Activated gamma-delta T cell treated with anti-CD3 and anti-CD28 coated beads, Interleukin-2, amount 50 U/mL, for 16 hours (primary cell): ENCODE measurements at places on chromosomes 2 and 18.
A peak's percentile ranks its signal among the peaks of the same experiment; 100 is the strongest.

DNA sequence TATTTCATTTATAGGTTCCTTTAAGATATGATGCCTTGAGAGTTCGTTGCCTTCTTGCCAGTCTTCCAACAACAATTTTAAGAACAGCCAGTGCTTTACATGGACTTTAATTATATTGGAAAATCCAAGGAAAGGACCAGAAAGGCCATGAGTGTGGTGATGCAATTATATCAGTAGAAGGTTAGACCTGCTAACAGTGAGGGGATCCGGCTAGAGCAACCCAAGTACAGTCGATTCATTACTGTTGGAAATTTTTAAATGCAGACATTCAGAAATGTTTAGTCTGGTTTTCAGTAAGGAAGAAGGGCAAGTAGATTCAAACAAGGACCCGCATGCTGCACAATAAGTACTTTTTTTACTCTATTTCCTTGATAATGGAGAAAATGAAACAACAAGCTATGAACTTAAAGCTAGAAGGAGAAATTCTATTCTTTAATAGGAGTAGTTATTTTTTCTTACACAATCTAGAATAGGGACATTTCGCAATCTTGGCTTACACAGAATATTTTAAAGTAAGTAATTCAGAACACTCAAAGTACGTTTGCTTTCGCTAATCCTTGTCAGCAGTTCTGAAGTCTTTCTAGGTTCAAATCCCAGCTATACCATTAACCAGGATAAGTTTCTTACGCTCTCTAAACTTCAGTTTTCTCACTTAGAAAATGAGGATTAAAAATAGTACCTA lies 405.5 kb downstream of the MEIS1 start:
- DNase-seq, result no peak

DNA sequence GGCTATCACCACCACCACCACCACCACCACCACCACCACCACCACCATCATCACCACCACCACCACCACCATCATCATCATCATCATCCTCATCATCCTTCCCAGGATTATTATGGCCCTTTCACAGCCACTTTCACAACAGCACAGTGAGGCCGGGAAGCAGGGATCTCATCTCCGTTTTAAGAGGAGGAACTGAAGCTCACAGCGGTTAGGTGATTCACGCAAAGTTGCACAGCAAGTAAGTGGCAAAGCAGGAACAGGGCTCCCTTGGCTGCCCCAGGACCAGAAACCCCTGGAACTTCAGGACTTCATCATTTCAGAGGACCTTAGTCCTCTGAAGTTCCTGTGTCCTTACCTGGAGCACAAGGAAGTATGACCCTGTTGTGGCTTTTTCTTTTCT lies 26.8 kb downstream of the MRPL35 start:
- no peak for DNase-seq

GRCh38 chr2:134275058-134275862 lies 21.4 kb downstream of the MGAT5 start:
- no peak for DNase-seq

- no peak for DNase-seq
These were observed 3.4 kb downstream of the ACVR1C start for GRCh38 chr2:157625296-157625695.

DNA sequence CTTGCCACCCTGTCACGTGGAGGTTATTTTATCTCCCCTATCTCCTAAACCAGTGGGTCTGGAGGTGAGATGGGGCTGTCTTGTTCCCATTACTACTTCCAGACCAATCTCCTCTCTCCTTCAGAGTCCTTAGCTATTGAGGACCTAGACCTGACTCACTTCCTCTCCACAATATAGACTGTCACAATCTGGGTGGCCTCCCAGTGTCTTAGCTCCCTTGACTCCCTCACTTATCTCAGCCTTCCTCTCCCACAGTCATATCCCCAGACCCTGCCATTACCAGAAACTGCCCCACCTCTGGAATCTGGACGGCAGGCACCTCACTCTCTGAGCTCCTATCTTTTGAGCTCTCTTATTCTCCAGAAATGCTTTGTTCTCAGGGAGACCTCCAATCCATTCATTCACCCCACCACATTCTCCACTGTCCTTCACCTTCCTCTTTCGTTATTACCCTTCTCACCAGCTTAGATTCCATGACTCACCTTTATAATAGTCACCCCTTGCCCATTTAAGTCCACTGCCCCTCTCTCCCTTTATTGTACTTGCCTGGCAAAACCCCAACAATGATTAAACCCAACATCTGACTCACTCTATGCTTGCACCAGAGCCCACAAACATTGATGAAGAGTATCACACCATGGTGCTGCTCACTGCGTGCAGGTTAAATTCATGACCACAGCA lies 23.3 kb upstream of the SIX3 start:
- no peak for DNase-seq

GRCh38 chr2:129744649-129745048 lies 234.8 kb upstream of the RAB6C start:
- no peak for DNase-seq

GRCh38 chr18:23998820-23999219 lies 15.7 kb upstream of the TTC39C start:
- DNase-seq, result no peak

- no peak for DNase-seq
These were observed 1149.3 kb upstream of the CDH2 start for GRCh38 chr18:29326214-29326613.

DNA sequence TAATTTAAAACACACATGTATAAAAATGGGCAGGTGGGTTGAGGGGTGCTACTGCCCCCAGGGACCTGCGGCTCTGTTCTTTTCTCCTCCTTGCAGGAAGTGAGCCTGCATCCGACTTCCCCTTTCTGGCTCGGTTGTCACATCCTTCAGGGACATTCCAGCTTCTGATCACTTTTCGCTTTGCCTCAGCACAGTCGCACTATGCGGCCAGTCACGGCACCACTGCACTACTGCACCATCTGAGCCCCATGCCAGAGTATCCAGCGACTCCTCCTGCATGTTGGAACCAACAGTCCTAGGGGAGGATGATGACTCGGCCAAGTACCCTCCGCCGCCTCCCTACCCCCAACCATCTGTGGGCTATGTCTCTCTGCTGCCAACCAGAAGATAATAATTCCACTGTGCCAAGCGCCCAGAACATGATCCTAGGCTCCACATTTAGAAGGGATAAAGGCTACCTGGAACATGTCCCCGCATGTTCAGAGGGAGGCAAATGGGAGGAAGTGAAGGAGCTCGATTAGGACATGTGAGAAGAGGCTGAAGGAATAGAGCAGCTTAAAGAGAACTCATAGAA lies 17.6 kb downstream of the CDC42EP3 start:
- no peak for DNase-seq

GRCh38 chr2:13714466-13714865 lies 918.1 kb upstream of the LRATD1 start:
- no peak for DNase-seq

GRCh38 chr2:72415241-72415661 lies 267.6 kb upstream of the CYP26B1 start:
- no peak for DNase-seq

DNA sequence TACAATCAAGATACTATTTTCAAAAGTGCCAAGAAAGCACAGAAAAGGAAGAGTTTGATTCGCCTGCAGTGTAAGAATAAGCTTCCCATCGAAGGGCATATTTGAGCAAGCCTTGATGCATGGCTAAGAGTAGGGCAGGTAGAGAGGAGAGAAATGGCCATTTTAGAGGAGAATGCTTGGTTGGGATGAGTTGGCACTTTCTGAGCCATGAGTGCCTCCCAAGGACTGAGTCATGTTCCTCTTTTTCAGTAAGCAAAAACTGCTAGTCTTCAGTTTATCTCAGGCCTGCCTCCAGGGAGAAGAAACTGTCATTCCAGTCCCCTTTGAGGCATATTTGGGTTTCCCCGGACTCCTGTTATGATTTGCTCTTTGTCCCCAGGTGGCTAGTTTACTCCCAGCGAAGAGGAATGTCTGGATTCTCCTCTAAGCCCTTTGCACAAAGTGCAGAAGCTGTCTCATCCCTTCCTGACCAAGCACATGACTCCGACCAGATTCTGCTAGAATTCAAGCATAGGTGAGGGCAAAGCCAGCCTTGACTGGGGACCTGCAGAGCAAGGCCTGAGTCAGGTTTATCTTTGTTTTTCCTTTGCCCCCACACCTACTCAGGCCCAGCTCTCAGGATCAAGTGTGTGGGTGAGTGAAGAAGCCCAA lies 115.2 kb downstream of the TTC32 start:
- no peak for DNase-seq

- no peak for DNase-seq
These were observed 1.4 kb downstream of the METTL8 start for GRCh38 chr2:171432206-171432968.

DNA sequence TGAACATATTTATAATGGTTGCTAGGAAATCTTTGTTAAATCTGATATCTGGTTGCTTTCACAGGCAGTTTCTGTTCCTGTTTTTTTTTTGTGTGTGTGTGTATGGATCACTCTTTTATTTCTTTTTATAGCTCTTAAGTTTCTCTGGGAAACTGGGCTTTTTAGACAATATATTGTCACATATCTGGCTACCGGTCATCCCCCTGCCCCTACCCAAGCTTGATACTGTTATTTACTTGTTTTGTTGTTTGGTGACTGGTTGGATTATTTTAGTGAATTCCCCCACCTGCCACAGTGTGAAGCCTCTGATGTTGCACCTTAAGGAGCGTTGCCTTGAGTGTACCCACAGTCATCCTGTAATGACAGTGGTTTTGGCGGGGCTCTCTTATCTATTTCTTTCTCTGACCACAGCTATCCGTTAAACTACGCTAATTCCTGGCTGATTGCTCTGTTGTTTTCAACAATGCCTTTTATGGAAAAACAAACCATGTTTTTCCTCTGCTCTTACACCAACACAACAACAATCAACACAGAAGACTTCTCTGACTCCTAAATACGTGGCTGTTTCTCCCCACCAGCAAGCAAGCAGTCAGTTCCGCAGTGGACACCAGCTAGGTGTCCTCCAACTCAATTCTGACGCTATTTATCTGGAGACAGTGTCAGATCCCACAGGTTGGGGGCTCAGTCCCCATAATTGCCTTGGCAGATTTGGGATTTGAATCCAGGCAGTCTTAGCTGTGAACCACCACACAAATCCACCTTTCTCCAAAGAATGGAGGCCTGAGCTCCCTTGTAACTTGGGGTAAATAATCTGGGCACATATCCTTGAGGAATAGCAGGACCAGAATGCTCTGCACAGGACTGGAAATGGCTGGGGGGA lies 10.9 kb downstream of the GNLY start:
- peak; percentile 32 for DNase-seq

DNA sequence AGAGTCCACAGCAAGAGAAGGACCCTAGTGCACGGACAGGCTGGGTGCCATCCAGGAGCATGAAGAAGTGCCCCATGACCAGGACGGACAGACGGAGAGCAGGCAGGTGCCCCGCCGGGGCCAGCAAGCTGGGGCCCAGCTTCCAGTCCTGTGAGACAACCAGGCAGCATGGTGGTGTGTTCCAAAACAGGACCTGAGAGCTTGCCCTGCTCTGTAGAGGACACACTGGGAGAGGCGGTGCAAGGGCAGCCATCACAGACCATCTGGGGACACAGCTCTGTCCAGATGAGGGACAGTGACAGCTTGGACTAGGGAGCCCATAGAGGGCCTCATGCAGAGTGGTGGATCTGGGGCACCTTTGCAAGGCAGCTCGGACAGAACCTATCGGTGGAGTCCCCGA lies 279.8 kb downstream of the EIPR1 start:
- DNase-seq, result no peak
